Stimulated activated CD8-positive, alpha-beta memory T cell treated with anti-CD3 and anti-CD28 coated beads, Interleukin-7, amount 100 ng/mL, for 48 hours (primary cell): ENCODE measurements at places on chromosomes 11 and 22.

DNA sequence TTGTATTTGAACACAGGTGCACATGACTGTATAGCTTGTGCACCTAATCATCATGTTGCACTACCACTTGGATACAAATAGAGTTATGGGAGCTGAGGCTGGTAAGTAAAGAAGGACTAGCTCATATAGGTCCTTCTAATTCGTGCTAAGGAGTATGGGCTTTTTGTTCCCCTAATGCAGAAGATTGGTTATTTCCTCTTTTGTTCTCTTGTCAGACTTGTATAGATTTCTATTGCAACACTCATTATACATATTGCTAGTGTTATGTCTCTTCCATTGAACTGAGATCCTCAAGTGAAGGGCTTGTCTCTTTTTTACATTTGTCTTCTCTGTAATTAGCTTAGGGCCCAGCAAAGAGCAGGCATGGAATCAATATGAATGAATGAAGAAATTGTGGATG, 54.1 kb upstream of the ARHGAP20 start:
- DNase-seq = no peak

DNA sequence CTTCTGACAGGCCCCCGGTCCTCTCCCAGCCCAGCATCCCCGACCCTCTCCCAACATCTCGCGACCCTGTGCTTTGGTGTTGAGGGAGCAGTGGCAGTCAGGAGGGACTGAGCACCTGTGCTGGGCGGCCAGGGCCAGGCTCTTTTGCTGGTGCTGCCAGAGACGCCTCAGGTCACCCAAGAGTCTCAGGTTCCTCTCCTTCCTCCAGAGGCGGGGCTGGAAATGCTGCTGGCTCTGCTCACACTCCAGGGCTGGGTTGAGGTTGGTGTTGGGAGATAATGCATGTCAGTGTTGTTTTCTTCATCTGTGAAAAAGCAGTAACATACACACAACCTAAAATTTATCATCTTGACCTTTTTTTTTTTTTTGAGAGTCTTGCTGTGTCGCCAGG, 1.2 kb upstream of the IGLL1 start:
- DNase-seq = no peak

DNA sequence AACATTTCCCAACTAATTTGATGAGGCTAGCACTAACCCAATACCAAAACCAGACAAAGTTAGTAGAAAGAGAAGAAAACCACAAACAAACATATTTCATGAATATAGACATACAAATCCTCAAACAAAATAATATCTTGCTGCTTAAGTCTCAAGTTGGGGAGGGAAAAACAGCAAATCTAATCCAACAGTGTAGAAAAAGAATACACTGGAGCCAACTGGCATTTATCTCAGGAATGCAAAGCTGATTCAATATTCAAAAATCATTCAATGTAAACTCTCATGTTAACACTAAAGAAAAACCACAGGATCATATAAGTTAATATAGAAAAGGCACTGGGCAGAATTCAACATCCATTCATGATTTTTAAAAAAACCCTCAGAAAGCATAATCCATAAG, 18.2 kb downstream of the GNB1L start:
- no peak for DNase-seq

DNA sequence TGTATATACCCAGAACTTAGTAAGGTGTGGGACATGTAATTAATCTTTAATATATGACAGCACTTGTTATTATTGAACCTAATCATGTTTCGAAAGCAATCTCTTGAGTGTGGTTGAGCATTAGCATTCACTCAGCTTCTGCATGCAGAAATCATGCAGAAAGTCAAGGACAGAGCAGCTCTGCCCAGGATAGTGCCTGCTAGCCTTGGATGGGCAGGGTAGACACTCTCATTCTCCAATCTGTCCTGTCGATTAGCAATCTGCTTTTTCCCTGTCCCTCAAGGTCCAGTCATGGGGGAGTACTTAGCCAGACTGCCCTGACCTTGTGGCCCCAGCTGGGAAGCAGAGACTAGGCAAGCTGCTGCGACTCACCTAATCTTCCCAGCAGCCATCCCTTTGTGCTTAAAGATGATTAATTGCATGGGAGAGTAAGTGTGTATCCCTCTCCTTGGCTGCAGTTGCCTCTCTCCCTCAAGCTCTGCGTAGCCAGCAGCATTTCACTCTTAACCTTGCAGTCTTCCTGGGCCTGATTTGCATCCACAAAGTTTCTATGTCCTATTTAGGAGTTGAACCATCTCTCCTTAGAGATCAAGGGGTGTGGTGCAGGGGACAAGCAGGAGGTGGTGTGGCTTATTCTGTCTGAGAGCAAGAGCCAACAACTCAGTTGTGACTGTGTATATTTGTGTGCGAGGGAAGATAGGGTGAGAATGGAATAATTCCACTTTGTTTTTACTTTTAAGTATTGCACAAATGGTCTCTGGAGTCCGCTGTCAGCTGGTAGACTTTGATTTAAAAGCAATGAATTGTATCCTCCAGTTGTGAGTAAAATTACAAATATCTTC, 101.4 kb downstream of the FDX1 start:
- no peak for DNase-seq

- DNase-seq = no peak
Measured at GRCh38 chr22:36081023-36081431, 52.4 kb upstream of the RBFOX2 start.

- no peak for DNase-seq
Measured at GRCh38 chr11:120208001-120208441, 2.8 kb upstream of the OAF start.

DNA sequence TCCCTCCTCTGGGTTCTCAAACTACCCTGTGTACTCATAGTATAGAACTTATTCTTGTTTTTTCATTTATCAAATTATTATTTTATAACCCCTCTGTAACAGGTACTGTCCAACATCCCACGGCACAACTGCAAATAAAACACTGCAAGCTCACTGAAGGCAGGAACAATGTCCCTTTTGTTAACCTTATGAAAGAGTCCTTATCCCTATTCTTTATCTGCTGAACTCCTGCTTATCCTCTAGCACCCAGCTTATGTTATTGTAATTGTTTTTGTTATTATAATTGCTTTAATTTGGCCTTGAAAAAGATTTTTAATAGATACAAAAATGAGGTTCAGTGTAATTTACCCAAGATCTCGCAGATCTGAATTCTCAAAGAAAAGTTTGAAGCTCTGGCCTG, 130.4 kb downstream of the MSANTD4 start:
- DNase-seq = no peak

DNA sequence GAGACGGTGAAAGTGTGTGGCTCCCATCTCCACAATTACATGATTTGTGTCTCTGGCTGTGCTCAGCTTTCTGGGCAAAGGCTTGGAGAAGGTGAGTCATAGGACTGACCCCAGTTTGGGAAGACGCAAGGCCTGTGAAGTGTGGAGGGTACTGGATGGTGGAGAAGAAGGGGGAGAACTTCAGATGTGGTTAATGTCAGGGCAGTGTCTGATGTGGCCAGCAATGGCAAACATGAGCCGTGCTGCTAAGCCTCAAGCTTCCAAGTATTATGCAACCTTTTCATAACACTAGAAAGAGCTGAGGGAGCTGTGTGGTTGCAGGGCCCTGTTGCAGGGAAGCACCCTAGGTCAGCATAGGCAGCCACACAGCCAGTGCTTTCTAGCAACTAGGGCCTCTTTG, 110.9 kb downstream of the NTM start:
- no peak for DNase-seq

GRCh38 chr22:31227186-31227585, 15.1 kb downstream of the LIMK2 start:
- DNase-seq = no peak

GRCh38 chr11:47248664-47249377, at the start of gene ACP2:
Gene ACP2, minus strand, starts transcription at chr11:47248814. Its CDS starts 25 bp downstream, at chr11:47248789.
- DNase-seq = peak; percentile 80

- no peak for DNase-seq
Measured at GRCh38 chr22:33757041-33757801, 163.1 kb downstream of the LARGE1 start.

DNA sequence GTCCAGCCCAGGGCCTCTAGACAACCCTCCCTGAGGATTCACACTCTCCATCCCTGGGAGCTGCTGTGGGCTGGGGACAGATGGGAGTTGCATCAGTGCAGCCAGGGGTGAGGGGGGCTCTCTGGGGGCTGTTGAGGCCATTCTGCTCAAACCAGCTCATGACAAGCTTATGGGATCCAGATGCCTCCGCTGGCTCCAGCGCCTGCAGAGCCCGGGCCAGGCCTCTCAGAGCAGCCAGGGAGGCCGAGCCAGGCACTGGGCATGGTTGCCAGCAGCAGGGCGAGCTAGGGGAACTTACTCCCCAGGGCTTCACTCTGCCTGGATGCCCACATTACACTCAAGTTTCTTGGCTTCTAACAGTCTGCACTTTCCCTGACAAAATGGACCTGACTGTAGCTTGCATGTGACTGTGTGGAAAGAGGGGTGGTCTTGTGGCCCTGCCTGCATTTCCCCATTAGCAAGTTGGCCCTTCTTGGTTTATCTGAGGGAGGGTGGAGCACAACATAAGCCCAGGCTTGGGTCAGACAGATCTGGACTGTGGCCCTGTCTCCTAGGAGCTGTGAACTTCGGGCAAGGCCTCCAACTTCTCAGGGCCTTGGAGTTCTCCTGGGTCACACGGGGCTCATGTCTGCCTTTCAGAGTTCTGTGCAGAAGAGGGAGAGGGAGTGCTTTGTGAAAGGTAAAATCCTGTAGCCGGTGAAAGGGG, 34.5 kb upstream of the CYB5R3 start:
- no peak for DNase-seq

DNA sequence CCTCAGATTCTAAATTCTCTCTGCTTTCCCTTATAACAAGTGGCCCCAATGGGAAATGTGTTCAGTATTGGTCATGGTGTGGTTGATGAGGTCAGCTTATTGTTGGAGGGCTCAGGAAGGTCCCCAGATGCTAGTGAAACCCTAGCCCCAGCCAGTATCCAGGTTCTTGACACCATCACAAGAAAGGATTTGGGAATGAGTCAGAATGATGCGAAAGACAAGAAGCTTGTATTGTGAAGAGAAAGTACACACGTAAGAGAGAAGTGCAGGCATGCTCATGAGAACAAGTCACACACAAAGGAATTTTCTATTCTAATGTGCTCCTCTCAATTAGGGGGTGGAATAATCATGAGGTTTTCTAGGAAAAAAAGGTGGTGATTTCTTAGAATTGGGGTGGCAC, 34.9 kb upstream of the TRPC6 start:
- DNase-seq = no peak

- no peak for DNase-seq
Measured at GRCh38 chr11:45798793-45799441, 6.0 kb upstream of the SLC35C1 start.

GRCh38 chr11:74447720-74448119, 19.6 kb downstream of the KCNE3 start:
- no peak for DNase-seq

GRCh38 chr11:59200423-59200746, 12.3 kb downstream of the MPEG1 start:
- DNase-seq = no peak

GRCh38 chr11:111183706-111184105, 61.8 kb upstream of the POU2AF2 start:
- DNase-seq = no peak

- no peak for DNase-seq
Measured at GRCh38 chr22:38944653-38945052, 12.8 kb upstream of the APOBEC3A start.
